CD14-positive monocyte (primary cell): ENCODE measurements at places on chromosomes 11 and 22. TPM values are rescaled to one million over a fixed set of nuclear protein-coding genes. Genes with fewer than 3 reads are reported as not detected.

DNA sequence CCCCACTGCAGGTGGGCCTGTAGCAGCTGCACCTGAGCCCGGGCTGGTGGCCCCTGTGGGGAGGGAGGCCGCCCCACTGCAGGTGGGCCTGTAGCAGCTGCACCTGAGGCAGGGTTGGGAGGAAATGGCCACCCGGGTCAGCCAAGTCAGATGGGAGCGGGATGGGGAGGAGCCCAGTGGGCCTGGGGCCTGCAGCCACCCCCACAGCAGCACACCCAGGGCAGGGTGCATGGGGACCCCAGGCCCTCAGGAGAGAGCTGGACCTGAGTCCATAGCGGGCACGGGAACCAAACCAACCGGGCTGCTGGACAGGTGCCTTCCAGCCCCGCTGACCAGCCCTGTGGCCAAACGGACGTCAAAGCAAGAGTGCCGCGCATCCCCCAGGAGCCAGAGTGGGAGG is 61.7 kb downstream of the BRD1 start:
- no peak for DNase-seq

- no peak for DNase-seq
These were observed 5.0 kb upstream of the MTFP1 start for GRCh38 chr22:30420347-30421125.

OR4A16 gene
- not detected in 2 replicates for polyA plus RNA-seq

IFITM10 gene
- polyA plus RNA-seq, result 1.8 and 2.4 TPM in 2 replicates

GRCh38 chr22:29813563-29813962 is 24.5 kb downstream of the ASCC2 start:
- DNase-seq, result no peak

DNA sequence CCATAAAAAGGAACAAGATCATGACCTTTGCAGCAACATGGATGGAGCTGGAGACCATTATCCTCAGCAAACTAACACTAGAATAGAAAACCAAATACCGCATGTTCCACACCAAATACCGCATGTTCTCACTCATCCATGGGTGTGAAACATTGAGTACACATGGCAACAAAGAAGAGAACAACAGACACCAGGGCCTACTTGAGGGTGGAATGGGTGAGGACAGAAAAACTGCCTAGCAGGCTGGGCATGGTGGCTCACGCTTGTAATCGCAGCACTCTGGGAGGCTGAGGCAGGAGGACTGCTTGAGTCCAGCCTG is 12.3 kb downstream of the EHD1 start:
- DNase-seq, result no peak

DNA sequence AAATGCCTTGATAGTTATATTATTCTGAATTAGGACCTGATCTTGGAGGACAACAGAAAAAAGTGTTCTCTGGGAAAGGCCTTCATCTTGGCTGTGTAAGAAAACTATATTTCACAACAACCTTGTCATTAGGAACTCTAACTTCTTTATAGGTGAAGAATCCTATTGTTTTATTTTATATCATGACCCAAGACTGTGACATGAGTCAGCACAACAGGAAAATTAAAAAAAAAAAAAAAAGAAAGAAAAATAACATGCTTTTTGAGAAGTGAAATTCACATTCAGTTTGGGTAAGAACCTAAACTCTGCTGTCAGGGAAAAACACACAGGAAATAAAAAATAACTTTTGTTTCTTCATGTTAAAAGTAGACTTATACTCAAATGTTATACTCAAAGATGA is 11.7 kb upstream of the FOLR2 start:
- peak; percentile 16 for DNase-seq

DNA sequence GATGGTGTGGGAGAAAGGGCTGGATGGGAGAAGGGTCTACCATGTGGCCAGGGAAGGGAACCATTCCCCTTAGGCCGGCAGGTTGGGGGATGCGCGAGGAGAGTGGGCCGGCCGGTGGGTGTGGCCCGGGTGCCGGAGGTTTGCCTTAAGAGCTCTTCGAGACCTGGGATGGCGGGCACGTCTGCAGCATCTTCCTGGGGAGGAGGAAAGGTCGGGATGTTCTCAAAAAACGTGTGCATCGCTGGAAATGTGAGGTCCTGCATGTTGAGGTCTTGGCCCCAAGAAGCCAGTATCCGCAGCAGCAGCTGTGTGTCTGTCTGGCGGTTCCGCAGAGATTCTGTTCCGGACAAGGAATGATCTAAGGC is 1.4 kb downstream of the NAV2 start:
- DNase-seq, result no peak

- DNase-seq, result no peak
These were observed 46.4 kb downstream of the ME3 start for GRCh38 chr11:86625981-86626380.

DNA sequence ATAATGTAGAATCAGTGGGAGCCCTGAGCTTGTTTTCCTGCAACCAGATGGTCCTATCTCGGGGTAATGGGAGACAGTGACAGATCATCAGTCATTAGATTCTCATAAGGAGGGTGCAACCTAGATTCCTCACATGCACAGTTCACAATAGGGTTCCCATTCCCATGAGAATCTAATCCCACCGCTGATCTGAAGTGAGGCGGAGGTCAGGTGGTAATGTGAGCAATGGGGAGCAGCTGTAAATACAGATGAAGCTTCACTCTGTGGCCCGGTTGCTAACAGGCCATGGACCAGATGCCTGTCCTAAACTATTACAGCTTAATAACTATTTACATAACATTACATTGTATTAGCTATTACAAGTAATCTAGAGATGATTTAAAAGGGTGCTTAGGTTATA is 17.0 kb downstream of the DIXDC1 start:
- DNase-seq, result no peak

GRCh38 chr11:44456544-44457300 is 108.7 kb upstream of the CD82 start:
- no peak for DNase-seq

MIAT gene
- polyA plus RNA-seq, result 0.06 and 0.17 TPM in 2 replicates

DNA sequence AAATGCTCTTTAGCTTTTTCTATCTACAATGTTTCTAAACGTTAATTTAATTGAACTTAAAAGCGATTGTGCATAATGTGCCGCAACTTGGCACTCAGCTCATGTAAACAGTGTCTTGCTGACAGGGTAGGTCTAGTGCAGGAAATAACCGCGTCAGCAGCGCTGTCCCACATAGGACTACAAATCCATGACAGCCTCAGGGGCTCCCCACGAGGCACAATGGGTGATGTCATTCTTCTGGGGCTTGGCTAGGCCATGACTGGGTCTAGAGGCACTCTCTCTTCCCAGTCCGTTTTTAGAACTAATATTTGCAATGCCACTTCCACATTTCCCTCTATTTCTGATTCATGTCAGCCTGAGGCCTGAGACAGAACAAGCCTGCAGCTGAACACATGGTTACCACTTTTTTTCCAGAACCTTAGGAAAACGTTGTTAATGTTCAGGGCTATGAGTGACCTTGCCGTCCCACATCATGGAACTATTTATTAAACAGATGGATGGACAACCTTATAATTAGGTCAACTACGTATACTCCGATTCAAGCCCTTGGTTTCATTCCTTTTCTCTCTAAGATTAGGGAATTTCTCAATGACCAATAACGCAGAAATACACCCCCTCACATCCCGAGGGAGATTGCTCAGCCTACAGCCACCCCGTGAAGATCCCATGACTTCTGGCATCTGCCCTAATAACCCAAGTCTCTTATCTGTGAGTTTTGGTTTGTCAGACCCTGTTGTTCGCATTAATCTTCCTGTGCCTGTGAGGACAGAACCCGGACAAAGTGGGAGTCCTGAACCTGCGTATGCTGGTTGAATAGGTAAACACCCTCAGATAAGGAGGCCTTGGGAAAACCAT is 19.4 kb upstream of the SNX32 start:
- DNase-seq, result peak; percentile 87

GRCh38 chr22:21696115-21696514 is 30.3 kb downstream of the PPIL2 start:
- no peak for DNase-seq

DNA sequence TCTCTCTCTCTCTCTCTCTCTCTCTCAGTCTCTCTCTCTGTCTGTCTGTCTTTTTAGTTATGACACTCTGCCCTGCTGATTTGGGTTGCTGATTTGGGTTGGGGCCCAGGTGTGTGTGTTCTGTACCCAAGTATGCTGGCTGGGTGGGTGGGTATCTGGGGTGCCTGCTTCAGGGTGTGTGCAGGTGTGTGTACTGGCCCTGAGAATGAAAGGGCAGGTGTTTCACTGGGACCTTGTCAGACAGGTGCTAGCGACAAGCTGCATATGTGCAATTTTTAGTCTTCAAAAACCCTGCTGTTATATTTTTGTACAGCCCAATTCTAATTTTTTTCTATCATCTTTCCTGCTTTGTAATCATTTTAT is 943 bp downstream of the CSF2RB start:
- DNase-seq, result no peak

GRCh38 chr22:35337932-35338331 is 38.2 kb downstream of the TOM1 start:
- no peak for DNase-seq

DNA sequence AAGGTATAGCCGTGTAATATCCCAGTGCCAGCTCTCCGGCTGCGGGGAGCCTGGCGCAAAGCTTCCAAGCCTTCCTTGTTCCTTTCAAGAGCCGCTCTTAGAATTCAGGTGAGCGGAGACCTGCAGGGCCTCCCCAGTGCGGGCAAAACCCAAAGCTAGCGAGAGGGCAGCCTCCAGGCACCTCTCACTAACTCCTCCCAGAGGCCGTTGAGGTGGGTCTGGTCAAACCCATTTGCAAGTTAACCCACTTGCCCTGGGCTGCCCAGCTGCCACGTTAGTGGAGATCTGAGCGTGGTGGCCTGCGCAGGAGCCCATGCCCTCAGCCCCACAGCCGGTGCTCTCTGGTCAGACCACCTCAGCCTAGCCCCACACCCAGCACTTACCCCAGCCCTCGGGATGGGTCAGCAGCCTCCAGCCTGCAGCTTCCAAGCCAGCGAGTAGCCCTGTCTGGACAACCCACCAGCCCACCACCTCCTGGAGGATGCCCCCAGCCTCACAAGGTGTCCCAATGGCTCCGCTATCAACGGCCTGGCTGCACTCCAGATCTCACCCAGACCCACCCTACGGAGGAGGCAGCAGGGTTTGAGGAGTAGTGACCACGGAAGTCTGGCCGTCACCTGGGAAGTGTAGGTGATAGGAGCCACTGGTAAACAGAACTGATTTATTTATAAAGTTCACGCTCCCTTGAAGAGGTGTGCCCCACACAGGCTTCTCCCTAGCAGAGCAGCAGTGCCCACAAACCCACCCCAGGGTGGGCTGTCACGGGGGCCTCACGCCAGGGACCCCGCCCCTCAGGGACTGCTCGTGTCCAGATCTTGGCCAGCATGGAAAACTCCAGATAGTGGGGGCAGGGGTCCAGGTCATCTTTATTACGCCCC is 2.3 kb downstream of the ASCL2 start:
- no peak for DNase-seq
